Left renal pelvis (tissue), 4 donors: ENCODE measurements at places on chromosomes 16 and 17.

GRCh38 chr16:57622361-57623250, 5.8 kb upstream of the ADGRG1 start:
- no peak for DNase-seq

DNA sequence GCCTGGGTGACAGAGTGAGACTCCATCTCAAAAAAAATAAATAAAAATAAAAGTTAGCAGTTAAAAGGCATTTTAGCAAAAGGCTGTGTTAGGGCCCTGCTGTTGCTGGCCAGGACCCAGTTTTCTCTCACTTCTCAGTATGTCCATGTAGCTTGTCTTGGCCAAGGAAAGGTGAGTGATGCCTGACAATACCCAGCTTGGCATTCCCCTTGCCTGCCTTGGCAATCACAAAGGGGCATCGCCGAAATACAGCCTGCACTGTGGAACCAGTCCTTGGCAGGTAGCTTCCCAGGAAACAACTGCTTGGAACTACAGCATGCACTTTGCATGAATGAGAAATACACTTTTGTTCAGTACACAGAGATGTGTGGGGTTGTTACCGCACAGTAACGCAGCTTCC, 61.7 kb downstream of the DNAH17 start:
- DNase-seq, result no peak

GRCh38 chr17:39352511-39352910, 48.9 kb downstream of the FBXL20 start:
- DNase-seq, result no peak

GRCh38 chr17:82923366-82924113, 83.7 kb upstream of the ZNF750 start:
- no peak for DNase-seq

DNA sequence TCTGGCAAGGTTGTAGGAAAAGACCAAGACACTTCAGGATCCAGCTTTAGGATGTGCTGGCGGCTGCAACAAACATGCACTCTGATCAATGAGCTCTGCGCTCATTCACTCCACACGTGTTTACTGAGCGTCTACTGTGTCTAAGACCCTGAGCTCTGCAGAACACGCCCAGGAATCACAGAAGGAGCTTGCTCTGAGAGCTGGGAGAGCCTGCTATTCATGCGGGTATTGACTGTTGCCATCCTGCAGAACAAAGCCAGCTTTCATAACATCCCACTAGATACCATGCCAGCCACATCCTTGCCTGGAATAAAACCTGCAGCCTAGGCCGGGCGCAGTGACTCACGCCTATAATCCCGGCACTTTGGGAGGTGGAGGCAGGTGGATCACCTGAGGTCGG, 44.1 kb downstream of the NXN start:
- no peak for DNase-seq

- DNase-seq, result no peak
These were observed 44.4 kb downstream of the PIK3R5 start for GRCh38 chr17:8921147-8921546.

DNA sequence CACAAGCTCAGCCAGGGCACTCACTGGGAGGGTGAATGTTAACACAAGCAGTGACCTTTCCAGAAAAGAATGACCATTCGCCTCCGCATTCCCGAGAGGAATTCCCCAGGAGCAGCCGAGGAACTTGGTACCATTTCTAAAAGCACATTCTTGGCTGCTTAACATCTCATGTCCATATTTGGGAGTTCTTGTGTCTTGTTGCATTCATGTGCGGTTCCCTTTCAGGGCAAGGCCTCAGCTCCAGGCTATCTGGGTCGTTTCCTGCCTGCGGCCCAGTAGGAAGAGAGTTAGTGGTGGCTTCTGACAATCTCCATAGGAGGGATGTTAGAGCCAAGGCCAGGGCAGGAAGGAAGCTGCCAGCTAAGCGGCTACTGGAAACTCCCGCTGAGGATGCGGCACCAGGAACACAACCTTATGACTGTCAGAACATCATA, 27.8 kb upstream of the MEAK7 start:
- DNase-seq, result no peak

- no peak for DNase-seq
These were observed 24.2 kb downstream of the ACTG1 start for GRCh38 chr17:81488276-81488860.

GRCh38 chr16:3182608-3183444, 5.2 kb upstream of the OR1F1 start:
- no peak for DNase-seq

DNA sequence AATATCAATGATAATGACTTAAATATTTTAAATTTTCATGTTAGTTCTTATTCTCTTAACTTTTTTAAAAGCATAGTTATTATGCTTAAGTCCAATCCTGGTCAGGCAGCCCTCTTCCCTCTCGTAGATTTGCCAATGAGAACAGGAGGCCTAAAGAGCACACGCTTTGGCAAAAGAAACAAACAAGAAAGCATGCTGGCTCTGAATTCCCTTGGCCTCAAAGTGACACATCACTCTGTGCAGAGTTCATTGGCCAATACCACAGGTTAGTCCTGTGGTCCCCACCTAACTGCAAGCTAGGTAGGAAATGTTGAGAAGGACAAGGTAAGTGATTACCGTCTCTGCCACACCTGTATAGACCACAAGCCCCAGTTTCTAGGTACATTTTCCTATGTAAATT, 61.5 kb downstream of the MYO1D start:
- DNase-seq, result no peak

DNA sequence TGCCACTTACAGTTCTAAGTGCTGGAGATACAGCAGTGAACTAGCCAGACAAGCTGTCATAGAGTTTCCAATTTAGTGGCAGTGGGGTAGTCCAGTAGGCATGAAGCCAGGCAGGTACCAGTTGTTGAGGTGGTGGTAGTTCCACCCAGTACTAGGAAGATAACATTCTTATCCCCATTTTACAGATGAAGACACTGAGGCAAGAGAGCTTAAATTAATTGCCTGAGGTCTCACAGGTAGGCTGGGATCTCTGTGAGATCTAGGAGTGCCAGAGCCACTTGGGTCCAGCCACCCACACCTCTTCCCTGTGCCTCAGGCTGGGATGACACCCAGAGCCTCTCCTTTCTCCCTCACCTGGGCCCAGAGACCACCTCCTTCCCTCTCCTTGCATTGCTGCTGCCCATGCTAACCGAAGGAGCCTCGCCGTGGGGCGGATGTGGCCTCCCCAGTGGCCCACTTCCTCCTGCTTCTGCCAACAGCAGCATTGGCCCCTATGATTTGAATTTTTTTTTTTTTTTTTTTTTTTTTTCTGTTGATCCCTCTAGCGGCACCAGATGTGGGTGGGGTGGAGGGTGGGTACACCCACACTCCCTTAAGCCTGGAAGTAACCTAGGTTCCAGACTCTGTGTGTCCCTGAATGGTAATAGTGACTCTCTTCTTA, 114.0 kb downstream of the PRKCB start:
- DNase-seq, result no peak

DNA sequence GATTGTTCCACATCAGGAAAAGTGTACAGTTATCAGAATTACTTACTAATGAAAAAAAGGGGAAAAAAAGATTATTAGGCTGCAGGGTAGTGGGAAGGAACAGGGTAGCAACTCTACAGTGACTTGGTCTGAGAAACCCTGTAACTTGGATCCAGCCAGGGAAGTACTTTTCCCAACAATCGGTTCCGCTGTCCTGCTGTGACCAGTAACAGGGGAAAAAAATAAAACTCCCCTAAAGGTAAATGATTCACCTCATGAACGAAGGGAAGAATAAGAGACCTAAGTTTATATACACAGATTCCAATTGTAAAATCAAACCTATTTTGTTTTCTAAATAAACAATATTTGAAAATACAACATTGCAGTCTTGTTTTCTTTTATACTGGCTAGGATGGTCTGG, 189.9 kb downstream of the WWOX start:
- DNase-seq, result no peak

DNA sequence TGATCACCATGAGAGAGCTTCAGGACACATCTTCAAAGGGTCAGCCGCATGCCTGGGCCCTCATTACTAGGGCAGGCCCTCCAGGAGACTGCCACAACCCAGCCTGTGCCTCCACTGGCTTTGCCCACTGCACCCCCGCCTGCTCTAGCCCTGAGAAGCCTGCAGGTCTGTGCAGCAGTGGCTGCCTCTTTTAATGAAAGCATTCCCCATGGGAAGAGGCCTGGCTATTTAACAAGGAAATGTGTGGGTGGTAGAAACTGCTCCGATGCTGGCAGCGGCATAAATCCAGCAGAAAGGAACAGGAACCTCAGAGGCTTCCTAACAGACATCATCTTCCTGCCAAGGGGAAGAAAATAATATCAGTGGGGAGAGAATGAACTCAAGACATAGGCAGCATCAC, 375 bp upstream of the KRT32 start:
- DNase-seq, result no peak

DNA sequence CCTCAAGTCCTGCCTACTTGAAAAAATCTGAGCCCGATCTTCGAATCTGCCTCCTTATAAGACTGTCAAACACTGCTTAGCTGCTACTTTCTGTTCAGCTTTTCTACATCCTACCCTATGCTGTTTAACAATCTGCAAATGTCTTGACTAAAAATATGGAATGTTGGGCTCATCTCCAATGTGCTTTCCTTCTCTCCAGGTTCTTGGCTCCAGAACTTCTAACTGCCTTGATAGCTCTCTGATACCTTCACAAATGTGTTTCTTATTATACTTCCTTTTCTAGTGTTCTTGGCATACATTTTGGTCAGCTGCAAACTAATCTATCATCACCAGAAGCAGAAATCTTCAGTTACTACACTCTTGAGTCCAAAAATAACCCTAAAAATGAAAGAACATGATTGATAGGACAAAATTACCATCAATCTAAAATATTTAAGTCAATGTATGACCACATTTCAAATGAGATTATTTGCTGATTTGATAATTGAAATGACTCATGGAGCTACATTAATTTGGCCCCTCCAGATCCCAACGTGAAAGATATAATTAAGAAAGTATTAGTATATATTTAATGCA, 372.3 kb upstream of the MON1B start:
- no peak for DNase-seq

GRCh38 chr17:6651919-6652452, 424 bp downstream of the C17orf100 start:
- DNase-seq, result no peak

DNA sequence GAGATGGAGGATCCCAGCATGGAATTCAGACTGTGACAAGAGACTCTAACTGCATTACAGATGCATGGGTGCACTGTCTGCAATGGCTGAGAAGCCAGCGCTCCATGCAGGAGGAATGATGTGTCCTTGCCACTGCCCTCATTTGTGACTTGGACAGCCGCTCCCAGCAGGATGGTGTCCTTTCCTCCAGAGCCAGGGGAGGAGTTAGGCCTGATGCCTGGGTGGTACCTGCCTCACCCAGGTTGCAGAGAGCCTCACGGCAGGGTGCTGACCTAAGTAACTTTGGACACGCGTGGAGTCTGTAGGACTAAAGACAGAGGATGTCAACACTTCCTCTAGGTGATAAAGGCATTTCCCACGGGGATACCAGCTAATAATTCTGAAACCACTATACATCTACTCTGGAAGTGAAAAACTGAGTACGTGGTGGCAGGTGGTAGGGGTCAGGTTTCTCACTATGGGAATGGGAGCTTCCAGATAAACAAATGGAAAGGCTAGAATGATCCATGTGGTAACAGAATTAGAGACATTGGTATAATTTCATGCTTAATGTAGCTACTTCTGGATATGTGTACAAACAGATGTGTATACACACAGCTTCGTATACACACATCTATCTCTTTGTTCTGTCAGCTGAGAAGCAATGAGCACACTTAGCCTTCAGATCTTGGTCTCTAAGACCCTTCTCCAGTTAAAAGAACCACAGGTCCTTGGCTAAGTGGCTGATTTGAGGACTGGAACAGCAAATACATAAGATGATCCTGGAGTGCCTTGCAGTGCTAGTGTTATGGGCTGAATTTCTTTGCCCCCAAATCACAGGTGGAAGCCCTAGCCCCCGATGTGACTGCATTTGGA, 13.7 kb upstream of the CSNK1D start:
- DNase-seq, result no peak

- no peak for DNase-seq
These were observed 3.1 kb downstream of the PRSS27 start for GRCh38 chr16:2716948-2717347.

GRCh38 chr16:49562228-49562627, 188.6 kb downstream of the C16orf78 start:
- no peak for DNase-seq

DNA sequence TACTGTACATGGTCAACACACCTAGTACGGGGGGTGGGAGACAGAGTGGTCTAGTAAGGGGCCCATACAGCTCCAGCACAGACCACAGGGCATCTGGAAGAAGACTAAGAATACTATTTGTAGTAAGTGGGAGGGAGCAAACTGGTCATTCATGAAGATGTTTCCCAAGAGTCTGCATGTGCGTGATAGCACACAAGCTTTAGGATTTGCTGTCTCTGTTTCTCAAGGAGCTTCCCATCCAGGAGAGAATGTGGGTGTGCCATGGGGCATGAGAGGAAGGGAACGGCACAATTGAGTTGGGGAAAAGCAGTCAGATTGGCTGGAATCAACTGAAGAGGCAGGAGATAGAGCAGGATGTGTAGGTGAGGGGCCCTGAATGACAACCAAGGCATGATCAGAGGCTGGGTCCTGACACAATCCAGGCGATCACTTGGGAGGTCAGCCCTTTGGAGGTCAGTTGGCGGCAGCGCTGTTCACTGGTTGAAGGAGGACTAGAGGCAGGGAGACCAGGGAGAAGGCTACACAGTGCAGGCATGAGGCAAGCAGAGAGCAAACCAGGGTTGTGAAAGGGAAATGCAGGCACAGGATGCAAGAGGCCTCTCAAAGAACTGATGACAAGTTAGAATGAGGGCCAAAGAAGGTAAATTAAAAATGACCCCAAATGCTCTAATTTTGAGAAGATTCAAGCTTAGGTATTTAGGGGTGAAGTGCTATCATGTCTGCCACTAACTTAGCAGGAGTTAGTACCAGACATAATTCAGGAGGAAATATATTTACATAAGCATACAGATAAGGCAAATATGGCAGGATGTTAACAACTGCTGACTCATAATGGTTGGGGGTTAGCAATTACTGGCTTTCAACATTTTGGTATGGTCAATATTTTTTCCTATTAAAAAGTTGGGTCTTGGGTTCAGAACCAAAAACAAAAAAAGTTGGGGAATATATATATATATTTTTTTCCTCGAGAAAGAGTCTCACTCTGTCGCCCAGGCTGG, 10.3 kb downstream of the UBE2O start:
- DNase-seq, result no peak

- DNase-seq, result no peak
These were observed 99.9 kb upstream of the CORO6 start for GRCh38 chr17:29722411-29723198.
